Non-pigmented ciliary epithelial cell (primary cell): ENCODE measurements at places on chromosomes 4 and X.

DNA sequence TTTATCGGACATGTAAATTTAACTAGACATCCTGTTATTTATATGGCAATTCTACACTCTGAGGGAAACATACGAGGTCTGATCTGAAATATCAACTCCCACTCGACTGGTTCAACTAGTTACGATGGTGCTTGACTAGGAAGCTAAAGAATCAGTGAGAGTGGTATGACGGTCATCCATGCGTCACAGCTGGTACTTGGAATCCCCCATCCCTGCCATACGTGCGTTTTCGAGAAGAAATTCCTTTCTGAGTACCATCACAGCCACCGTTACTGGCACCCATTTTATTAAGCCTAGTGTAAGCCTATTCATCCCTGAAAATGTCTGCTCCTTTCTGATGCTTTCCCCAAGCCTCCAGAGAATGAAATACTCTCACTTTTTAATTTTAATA, 695 bp upstream of the PIGA start:
- peak; percentile 18 for DNase-seq

- DNase-seq, result no peak
These were observed 9.0 kb downstream of the DOCK11 start for GRCh38 chrX:118504581-118504980.

- DNase-seq, result no peak
These were observed 209.7 kb downstream of the ARHGAP24 start for GRCh38 chr4:85684676-85685075.

DNA sequence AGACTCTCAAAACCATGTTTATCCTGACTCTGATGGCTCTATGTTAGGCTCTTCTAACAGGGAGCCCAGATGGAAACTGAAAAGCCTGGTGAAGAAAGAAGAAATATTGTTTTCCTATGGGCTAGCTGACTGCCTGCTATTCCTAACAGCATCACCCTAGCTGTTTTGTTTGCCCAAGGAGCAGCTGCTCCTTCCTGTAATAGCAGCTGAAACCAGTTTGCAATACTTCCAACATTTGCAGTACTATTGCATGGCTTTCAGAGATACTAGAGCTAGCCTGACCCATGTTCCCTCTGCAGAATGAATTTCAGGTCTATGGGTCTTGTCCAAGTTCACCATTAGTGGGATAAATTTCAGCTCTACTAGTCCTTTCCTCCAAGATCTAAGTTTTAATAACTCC, 495.2 kb downstream of the INPP4B start:
- DNase-seq, result no peak

DNA sequence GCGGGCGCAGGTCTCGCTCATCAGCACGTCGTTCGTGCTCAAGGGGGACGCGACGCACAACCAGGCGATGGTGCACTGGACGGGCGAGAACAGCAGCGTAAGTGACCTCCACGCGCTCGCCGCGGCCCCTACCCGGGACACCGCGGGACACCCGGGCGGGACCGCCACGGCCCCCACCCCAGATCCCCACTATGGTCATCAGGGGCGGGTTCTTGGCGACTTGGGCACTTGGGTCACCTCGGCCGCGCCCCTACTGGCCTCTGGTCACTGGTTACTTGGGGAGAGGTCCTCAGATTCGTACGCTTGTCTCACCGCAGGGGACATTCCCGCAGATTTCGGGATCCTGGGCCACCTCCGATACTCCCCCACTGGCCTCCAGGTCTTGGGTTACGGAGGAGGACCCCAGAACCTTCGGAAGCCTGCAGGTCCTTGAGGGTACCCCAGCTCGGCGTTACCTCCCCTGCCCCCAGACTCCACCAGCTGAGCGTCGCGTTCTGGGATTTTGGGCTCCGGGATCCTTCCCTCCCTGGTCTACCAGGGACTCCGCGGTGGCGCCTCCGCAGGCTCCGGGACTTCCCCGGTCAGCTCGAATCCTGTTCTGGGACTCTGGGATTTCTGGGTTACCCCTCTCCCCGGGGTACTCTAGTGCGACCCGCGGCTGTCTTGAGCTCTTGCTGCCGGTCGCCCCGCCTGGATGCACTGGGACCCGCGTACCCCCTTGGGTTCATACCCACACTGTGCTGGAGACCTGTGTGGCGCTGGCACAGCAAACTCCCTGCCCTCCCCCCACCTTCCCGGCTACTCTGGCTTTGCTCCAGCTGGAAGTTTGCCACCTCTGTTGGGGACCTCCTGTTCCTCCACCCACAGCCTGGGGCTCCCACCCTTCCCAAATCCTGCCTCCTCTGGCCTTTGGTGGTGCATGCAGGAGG, 956 bp downstream of the SORCS2 start:
- no peak for DNase-seq

DNA sequence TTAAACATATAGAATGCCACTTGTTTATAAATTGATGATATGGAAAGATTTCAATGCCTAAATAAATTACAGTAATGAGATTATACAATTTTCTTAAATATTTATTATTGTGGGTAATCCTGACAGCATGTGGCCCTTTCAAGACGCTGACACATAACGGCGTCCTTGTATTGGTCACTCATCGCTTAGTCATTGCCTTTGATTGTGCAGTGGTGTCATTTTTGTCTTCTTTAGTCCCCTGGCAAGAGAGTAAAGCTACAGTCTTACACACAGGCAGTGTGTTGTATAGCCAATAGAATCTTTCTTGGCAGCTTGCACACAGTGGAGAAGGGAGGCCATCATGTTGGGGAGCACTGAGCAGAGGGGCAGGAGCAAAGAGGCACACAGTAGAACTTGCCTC, 361.8 kb upstream of the GALNT7 start:
- no peak for DNase-seq

DNA sequence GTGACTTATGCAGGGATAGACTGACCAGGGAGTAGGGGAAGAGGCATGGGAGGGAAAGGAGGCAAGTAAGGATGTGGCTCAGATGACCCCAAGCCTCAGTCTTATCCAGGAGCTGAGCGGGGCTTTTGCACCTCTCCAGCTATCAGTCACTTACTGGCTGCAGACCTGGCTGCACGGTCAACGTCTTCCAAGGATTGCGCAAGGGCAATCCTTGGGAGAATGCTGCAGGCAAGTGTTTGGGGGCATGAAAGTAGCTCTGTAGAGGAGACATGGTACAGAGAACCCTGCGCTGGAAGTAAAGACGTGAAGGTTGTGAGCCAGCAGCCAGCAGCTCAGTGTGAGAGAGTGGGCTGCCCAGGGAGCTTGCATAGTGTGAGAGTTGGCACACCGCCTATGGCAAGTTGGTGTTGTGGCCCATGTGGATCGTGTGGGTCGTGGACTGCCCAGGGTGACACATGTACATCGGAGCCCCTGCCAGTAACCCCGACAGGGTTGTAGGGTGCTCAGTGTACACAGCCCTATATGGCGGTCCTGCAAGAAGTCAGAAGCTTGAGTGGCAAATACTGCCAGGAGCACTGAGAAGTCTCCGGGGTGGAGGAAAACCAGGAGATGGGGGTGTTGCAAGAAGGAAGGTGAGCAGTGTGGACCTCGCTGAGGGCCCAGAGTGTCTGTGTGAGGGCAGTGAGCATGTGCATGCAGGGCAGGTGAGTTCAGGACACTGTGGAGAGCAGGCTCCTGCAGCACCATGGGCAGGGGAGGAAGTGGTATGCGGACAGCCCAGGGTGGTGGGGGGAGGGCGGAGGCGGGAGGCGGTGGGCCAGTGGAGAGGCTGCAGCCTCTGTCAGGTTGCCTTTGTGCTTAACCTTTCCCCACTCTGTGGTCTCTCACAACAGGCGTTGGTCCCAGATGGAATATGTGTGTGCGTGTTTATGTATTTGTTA, 50.9 kb downstream of the KIT start:
- no peak for DNase-seq

- DNase-seq, result no peak
These were observed 309.9 kb downstream of the SPOCK3 start for GRCh38 chr4:166924424-166924823.

DNA sequence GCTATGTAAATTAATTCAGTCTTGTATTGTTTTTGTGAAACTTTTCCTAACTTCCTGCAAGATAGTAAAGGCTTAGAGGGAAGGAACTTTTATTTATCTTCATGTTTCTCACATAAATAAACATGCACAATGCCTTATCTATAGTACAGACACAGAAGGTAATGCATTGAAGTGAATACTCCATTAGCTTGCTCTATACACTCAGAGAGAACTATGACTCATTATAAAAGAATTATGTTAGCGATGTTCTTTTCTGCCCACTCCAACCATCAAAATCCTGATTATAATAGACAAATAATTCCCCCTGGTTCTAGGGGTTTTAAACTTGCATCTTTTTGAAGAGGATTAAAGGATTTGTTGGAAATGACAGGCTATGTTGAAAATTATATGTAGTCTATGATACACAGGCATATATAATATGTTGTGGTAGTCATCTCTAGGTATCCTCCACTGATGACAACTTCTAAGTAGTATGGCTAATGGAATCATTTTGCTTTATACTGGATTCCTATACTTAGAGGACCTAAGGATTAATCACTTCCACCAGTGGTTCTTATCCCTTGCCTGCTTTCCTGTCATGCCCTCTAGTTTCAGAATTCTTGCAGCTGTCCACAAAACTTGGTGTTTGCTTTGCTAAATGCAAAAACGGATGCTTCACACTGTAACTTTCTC, 115.7 kb downstream of the NDST4 start:
- no peak for DNase-seq

GRCh38 chrX:97854086-97854485, 970.4 kb downstream of the RPA4 start:
- DNase-seq, result no peak
